8988T (cell line): ENCODE measurements at places on chromosomes 7 and 10.

DNA sequence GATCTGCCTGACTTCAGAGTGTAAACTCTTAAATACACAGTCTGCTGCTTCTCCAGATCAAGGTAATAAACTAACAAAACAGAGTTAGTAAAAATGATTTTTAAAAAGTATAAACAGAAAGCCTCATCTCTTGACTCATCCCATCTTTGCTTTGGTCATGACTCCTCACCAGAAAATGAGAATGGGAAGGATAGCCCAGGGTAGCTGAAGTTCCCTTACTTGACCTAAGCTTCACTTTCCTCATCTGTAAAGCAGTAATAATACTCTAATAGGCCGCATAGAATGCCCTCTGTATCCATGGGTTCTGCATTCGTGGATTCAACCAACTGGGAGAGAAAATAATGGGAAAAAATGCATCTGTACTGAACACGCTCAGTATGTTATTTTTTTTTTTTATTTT, 11.3 kb upstream of the SLC25A28 start:
- no peak for DNase-seq

GRCh38 chr10:34835908-34836508, 20.9 kb upstream of the PARD3 start:
- DNase-seq: no peak

- no peak for DNase-seq
These were observed 299.6 kb downstream of the CALN1 start for GRCh38 chr7:72112530-72112929.

- DNase-seq: no peak
These were observed 66.8 kb downstream of the RHOBTB1 start for GRCh38 chr10:60877061-60877776.

DNA sequence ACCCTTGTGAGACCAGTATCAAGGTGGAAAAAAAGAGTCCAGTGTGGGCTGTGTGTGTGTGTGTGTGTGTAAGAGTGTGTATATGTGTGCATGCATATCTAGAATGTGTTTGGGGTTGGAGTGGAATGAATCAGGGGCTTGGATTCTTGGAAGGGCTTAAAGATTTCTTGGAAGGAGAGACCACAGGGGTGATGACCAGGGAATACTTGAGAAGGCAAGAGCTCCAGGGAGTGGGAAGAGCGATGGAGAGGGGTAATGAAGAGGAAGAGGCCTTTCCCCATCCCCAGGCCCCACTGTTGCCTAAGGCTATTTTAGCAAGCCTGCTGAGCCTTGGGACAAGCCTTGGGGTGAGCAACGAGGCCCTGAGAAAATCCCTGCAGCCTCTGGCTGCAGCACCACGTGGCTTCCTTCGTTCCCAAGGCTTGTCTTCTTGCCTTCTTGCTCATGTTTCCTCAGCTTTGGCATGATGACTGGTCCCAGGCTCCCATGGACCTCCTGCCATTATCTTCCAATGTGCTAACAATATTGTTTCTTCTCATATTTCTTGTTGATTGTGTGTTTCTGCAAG, 663.4 kb downstream of the INHBA start:
- DNase-seq: no peak

- no peak for DNase-seq
These were observed 433.1 kb upstream of the FZD8 start for GRCh38 chr10:36075196-36075595.
